ENCODE measurements at places on chromosomes 6 and 20. TPM values are rescaled to one million over a fixed set of nuclear protein-coding genes. Genes with fewer than 3 reads are reported as not detected.

Gene WFDC2
- total RNA-seq: not detected

Gene FOXQ1
- total RNA-seq: not detected

Gene COX4I2
- not detected for total RNA-seq

Gene JAG1
- total RNA-seq: 9.5 TPM

Gene CMTR1
- 43.6 TPM for total RNA-seq

All from smooth muscle cell of the umbilical artery (primary cell).